NCI-H1930 (cell line): ENCODE measurements at places on chromosomes 13 and 19.

DNA sequence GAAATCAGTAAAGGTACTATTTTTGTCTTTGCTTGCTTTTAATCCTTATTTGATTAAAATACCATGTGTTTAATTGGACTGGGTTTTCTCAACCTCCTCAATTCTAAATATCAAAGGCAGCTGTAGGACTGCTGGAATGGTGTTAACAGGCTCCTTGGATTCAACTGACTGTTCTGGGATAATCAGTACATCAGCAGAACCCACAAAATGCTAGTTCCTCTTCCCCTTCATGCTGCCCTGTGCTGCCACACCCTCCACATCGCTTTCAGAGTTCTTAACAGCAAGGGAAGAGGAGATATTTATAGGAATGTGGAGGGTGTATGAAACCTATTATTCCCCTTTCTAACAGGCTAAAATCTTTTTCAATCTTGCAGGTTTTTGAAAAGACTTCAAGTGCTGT, 82.4 kb downstream of the KCTD12 start:
- no peak for DNase-seq

- no peak for DNase-seq
Observed at GRCh38 chr13:50549221-50549942, 294.1 kb downstream of the DLEU7 start.

DNA sequence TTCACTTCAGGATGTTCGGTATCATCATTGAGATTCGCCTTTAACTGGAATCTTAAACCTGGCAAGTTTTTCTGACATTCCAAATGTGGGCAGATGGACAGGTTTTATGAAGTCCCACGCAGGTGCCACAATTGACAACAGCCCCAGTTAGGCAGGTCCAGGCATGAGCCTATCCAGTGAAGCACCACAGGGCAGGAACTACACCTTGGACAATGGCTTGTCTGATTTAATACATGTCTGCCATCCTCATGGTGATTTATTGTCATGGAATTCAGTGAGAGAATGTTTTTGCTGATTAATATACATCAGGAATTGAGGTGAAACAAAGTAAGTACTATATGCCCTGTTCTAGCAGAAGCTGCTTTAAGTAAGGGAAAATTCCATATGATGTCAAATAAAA, 10.2 kb upstream of the TPP2 start:
- no peak for DNase-seq

- DNase-seq = no peak
Observed at GRCh38 chr13:51845574-51846318, 769 bp upstream of the TMEM272 start.

DNA sequence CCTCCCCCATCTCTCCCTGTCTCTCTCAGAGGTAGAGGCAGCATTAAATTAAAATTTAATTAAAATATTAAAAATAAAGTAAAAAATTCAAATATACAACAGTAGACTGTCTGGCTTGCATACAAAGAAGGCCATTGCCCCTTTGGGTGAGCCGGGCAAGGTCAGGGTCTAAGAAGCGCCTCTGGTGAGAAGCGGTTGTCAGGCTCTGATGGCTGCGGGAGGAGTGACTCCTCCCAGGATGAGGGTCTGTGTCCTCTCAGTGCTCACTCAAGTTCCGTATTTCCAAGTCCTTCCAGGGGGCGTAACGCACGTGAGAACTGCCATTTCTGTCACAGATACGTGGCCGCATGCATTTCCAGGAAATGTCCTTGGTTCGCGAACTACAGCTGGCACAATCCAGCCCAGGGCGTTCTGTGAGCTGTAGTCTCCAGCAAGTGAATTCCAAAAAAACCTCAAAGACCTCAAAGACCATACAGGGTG, 737 bp upstream of the ZNF181 start:
- no peak for DNase-seq

GRCh38 chr13:21956666-21957065, 285.8 kb downstream of the FGF9 start:
- DNase-seq = no peak

DNA sequence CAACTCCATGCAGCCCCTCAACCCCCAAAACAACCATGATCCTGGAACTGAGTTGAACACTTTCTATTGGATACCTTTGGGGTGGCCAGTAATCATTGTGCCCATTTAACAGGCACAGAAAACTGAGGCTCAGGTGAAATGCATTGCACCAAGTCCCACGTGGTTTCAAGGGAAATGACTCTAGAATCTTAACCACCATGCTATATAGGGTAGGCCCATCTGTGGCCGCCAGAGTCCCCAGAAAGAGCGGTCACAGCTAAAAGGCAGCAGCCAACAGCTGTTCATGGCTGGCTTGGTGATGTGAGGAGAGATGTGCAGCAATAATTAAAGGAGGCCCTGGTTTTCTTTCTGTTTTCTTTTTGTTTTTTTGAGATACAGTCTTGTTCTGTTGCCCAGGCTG, 2.6 kb downstream of the CNN1 start:
- DNase-seq = no peak

DNA sequence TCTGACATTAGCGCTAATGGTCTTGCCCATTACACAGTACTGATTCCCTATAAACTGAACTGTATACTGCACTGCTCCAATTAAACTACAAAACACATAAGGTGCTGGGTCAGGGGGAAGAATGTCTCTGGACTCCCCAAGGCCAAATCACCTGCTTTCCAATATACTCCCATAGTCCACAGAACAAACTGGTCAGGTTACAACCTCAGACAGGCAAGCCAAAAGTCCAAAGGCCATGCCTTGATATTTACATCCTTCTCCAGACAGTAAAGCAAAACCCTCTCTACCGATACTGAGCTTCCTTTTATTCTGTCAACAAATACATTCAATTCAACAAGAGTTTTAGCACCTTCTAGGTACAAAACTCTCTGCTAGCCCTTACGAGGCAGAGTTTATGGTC, 8.9 kb downstream of the ZNF541 start:
- DNase-seq = no peak

DNA sequence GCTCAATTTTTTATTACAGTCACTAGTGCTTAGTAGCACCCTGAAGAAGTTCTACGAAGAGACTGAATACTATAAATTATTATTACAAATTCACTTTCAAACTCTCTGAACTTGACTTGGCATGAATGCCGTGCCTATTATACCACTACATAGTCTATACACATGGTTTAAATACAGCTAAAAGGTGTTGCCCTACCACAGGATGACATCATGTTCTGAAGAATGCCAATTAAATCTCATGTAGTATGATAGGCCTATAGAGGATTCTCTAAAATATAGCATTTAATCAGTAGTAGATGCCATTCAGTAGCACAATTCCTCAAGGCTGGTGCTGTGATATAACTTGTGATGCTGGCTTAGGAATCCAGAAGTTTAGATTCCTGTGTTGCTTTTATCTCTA, 16.7 kb upstream of the POSTN start:
- DNase-seq = no peak

- DNase-seq = no peak
Observed at GRCh38 chr19:30023330-30023729, 81.3 kb downstream of the URI1 start.

- DNase-seq = peak; percentile 52
Observed at GRCh38 chr13:101576977-101577376, 124.5 kb downstream of the ITGBL1 start.

- no peak for DNase-seq
Observed at GRCh38 chr13:42380420-42381164, 108.6 kb downstream of the AKAP11 start.

DNA sequence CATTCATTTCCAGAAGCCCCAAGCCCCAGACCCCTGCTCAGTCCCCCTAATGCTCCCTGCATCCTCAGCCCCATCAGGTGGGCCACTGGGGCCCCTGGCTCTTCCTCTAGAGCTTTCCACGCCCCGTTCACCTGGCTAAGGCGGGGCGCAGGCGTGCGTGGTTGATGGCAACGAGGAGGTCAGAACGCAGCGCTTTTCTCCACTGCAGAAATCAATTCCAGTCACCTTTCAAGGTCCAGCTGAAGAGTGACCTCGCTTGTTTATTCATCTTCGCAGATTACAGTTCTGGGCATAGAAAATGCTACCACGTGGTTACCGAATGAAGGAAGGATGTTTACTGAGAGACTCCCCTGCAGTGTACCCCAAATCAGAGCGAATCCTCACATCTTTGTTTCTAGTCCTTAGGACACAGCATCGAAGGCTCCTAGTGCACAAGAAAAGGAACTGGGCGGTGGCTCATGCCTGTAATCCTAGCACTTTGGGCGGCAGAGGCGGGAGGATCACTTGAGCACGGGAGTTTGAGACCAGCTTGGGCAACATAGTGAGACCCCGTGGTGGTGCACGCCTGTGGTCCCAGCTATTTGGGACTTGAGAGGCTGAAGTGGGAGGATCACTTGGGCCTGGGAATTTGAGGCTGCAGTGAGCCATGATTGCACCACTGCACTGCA, 828 bp upstream of the PBX4 start:
- no peak for DNase-seq

- no peak for DNase-seq
Observed at GRCh38 chr19:33377586-33378475, 4.3 kb downstream of the CEBPG start.

GRCh38 chr13:32309312-32310133, 5.6 kb downstream of the ZAR1L start:
- DNase-seq = no peak

- peak; percentile 44 for DNase-seq
Observed at GRCh38 chr19:48403606-48404005, 10.1 kb downstream of the GRIN2D start.

- DNase-seq = no peak
Observed at GRCh38 chr13:100460266-100460665, 128.3 kb downstream of the GGACT start.

GRCh38 chr13:74009100-74009668, 125.0 kb downstream of the KLF12 start:
- no peak for DNase-seq

DNA sequence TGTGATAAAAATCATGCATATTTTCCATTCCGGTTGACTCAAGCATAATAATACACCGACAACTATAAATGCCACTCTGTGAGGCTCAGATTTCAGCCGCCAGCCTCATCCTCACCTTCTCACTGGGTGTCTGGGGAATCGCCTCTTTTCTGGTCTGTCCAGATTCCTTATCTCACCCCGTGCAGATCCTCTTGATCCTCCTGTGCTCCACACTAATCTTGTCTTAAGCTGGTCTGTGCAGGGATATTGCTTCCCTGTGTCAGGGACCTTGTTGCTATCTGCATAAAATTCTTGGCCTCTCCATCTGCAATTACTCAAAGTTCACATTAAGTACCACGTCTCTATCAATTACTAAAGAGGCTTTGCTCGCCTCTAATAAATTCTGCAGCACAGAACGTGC, 116.6 kb upstream of the SPACA7 start:
- DNase-seq = no peak

DNA sequence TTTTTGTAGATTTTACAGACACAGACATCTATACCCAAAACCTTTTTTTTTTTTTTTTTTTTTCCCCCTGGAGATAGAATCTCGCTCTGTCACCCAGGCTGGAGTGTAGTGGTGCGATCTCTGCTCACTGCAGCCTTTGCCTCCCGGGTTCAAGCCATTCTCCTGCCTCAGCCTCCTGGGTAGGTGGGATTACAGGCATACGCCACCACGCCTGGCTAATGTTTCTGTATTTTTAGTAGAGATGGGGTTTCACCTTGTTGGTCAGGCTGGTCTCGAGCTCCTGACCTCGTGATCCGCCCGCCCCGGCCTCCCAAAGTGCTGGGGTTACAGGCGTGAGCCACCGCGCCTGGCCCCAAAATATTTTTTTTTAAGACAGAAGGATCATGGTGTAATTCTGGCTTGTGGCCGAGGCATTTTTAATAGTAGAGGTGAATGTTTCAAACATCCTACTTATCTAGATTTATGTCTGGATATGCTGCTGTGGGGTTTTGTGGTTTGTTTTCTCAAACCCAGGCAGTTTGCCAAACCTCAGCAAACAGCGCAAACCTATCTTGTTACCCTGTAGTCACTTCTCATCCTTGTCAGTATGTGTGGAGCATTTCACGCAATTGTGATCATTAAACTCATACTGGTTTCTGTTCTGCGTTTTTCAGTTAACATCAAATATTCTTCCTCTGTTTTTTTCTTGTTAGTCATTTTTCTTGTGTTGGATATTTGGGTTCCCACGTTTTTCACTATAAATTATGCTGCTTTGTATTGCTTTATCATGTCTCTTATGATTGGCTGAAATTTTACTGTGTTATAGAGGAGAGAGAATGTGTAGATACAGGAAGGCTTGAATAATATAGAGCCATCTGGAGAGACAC, 36.2 kb upstream of the GARRE1 start:
- DNase-seq = no peak

DNA sequence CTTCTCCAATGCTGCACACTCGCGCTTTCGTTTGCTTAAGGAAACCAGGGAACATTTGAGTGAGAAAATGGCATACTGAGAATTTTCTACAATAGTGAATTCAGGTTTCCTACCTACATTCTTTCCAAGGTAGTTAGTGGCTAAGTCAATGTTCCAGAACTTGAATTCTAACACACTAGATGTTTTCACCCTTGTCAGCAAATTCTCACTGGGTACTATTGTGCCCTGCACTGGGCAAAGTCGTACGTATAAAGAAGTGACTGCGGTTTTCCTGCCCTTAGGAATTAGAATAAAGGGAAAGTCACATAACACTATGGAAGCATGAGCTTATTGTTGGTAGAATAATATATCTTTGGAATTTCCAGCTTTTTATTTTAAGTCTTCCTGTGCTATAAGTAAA, 119.2 kb upstream of the TNFSF11 start:
- no peak for DNase-seq

GRCh38 chr19:33948651-33949335, 152.1 kb downstream of the KCTD15 start:
- no peak for DNase-seq

DNA sequence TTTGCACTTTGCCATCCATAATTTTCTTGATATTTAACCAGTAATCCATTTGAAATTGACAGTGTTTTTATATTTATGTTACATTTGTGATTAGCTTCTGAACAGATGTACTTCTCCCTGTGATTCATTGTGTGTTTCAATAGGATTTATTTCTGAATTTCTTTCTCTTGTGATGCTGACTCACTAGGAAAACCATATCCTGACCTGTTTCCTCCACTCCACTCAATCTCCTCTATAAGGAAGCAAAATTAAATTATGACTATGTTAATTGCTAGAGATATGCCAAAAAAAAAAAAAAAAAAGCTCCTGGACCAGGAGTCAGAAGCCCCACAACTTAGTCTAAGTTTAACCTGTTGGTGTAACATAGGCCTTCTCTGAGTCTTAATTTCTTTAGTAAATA, 614.6 kb upstream of the SPRY2 start:
- DNase-seq = no peak

DNA sequence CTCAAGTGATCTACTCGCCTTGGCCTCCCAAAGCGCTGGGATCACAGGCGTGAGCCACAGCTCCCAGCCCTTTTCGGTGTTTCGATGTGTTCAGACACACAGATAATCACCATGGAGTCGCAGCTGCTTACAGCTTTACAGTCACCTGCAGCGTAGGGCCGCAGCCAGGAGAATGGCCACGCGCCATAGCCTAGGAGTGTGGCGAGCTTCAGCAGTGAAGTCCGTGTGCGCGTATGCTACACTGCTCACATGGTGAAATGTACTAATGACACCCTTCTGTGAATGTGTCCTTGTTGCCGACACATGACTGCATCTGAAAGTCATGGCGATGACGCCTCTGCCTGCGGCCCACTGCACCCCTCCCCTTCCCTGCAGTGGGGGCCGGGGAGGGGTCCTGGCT, 23.6 kb downstream of the AP3D1 start:
- no peak for DNase-seq
